HCT116 (cell line): ENCODE measurements at places on chromosomes 3 and 15. TPM values are rescaled to one million over a fixed set of nuclear protein-coding genes. Genes with fewer than 3 reads are reported as not detected.

GRCh38 chr3:29576181-29576580, 295.3 kb downstream of the RBMS3 start:
- H3K27me3 ChIP-seq, result no peaks in the 10 kb centered on the region
- H3K36me3 ChIP-seq, result no peaks in the 10 kb centered on the region
- no peak overlapping the region for H3K27ac ChIP-seq
- H3K4me1 ChIP-seq, result no peaks in the 10 kb centered on the region

GRCh38 chr3:119664370-119664769, 4.0 kb upstream of the POPDC2 start:
- 0 out of 2 replicates have a peak, but pooled peaks cover 4% of the 10 kb centered on the region for H3K4me1 ChIP-seq
- no peak overlapping the region for H3K4me3 ChIP-seq
- no peak for DNase-seq
- H3K27me3 ChIP-seq, result no peaks in the 10 kb centered on the region
- H3K36me3 ChIP-seq, result no peaks in the 10 kb centered on the region
- H3K27ac ChIP-seq, result no peak overlapping the region

DNA sequence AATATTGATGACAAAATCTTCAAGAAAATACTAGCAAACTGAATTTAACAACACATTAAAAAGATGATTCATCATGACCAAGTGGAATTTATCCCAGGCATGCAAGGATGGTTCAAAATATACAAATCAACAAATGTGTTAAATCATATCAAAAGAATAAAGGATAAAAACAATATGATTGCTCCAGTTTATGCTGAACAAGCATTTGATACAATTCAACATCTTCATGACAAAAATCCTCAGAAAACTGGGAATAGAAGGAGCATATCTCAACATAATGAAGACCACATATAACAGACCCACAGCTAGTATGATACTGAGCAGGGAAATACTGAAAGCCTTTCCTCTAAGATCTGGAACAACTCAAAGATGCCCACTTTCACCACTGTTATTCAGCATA, 352.3 kb downstream of the PYDC2 start:
- H3K36me3 ChIP-seq, result no peaks in the 10 kb centered on the region
- H3K27me3 ChIP-seq, result no peaks in the 10 kb centered on the region
- no peak for DNase-seq
- H3K4me1 ChIP-seq, result no peaks in the 10 kb centered on the region
- no peak overlapping the region for H3K4me3 ChIP-seq
- no peak overlapping the region for H3K27ac ChIP-seq

The SPG21 gene
- 72.7 TPM for total RNA-seq

The SLC41A3 gene
- total RNA-seq, result 45.9 TPM

The ZNF609 gene
- 31.0 TPM for total RNA-seq

The CPNE9 gene
- 0.98 TPM for total RNA-seq
